BJ (cell line): ENCODE measurements at places on chromosomes 1 and 21. TPM values are rescaled to one million over a fixed set of nuclear protein-coding genes. Genes with fewer than 3 reads are reported as not detected.

The FAAH gene
- polyA plus RNA-seq = 1.3 and 1.8 TPM in 2 replicates

The CHIA gene
- not detected in 2 replicates for polyA plus RNA-seq

The GTF2B gene
- polyA plus RNA-seq = 22.4 and 39.4 TPM in 2 replicates

The CD1E gene
- polyA plus RNA-seq = not detected in 2 replicates

The ALX3 gene
- polyA plus RNA-seq = 4.3 and 5.7 TPM in 2 replicates

The KRTAP20-1 gene
- polyA plus RNA-seq = not detected in 2 replicates

The CHIT1 gene
- not detected in 2 replicates for polyA plus RNA-seq

The CRB1 gene
- 0.05 and 0.06 TPM in 2 replicates for polyA plus RNA-seq

The OR6N1 gene
- not detected in 2 replicates for polyA plus RNA-seq

The CELA2B gene
- polyA plus RNA-seq = not detected in 2 replicates

The AGPAT3 gene
- polyA plus RNA-seq = 39.7 and 68.5 TPM in 2 replicates

The RPE65 gene
- polyA plus RNA-seq = not detected in 2 replicates

The HRNR gene
- polyA plus RNA-seq = not detected in 2 replicates

The RPAP2 gene
- polyA plus RNA-seq = 4.0 and 11.7 TPM in 2 replicates

The USP48 gene
- 10.8 and 23.6 TPM in 2 replicates for polyA plus RNA-seq

The PTPN7 gene
- polyA plus RNA-seq = not detected in 2 replicates

The CFH gene
- 13.6 and 30.0 TPM in 2 replicates for polyA plus RNA-seq

The TPM3 gene
- 275 and 376 TPM in 2 replicates for polyA plus RNA-seq

The FOXD3 gene
- polyA plus RNA-seq = not detected in 2 replicates

The FAM43B gene
- 0.02 TPM in 1 of 2 replicates, not detected in the other for polyA plus RNA-seq

The AGMAT gene
- 1.1 and 1.2 TPM in 2 replicates for polyA plus RNA-seq

The GREM2 gene
- 3.9 and 5.6 TPM in 2 replicates for polyA plus RNA-seq

The SIPA1L2 gene
- 3.1 and 5.1 TPM in 2 replicates for polyA plus RNA-seq

The CYP2J2 gene
- 0.04 and 0.07 TPM in 2 replicates for polyA plus RNA-seq

The AK4 gene
- 11.9 and 24.2 TPM in 2 replicates for polyA plus RNA-seq

The AMPD1 gene
- polyA plus RNA-seq = not detected in 2 replicates
